ENCODE measurements at places on chromosomes 2 and 18.

DNA sequence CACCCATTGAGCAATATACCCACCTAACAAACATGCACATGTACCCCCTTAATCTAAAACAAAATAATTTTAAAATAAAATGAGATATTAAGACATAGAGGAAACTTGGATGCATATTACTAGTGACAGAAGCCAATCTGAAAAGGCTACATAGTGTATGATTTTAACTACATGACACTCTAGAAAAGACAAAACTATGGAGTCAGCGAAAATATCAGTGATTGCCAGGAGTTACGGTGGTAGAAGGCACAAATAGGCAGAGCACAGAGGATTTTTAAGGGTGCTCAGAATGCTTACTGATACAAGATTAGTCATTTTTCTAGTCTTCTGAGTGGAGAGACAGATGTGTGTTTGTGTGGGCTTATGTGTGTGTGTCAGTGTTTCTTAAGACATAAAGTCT is 656.6 kb downstream of the NR4A2 start:
- no peak for DNase-seq

GRCh38 chr2:236858661-236859060 is 227.0 kb upstream of the COPS8 start:
- DNase-seq = no peak

DNA sequence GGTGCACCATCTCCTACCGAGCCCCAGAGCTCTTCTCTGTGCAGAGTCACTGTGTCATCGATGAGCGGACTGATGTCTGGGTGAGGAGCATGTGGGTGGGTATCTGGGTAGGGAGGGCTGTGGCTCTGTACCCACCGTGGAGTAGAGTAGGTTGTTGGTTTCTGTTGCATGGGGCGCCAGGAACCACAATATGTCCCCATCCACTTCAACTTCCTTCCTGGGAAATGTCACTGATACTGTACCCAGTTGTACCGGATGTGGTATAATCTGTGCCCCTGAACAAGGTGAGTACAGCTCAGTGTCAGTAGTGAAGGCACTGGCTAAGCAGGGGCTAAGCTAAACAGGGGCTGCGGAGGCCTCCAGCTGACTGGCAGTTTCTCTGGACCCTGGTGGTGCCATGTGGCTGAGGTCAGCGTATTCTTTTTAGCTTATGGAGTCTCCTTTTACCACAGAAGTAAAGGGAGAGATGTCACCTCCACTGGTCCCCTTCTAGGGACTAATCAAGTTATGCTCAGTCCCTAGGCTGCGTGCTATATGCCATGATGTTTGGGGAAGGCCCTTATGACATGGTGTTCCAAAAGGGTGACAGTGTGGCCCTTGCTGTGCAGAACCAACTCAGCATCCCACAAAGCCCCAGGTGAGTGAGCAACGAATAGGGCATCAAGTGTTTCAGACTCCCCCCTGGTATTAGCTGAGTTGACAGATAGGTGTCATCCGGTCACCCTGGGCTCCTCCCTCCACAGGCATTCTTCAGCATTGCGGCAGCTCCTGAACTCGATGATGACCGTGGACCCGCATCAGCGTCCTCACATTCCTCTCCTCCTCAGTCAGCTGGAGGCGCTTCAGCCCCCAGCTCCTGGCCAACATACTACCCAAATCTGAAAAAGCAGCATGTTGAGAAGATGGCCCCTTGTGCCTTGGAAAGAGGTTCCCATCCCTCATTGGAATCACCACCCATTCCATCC is 2.7 kb downstream of the STK16 start:
- DNase-seq = no peak

DNA sequence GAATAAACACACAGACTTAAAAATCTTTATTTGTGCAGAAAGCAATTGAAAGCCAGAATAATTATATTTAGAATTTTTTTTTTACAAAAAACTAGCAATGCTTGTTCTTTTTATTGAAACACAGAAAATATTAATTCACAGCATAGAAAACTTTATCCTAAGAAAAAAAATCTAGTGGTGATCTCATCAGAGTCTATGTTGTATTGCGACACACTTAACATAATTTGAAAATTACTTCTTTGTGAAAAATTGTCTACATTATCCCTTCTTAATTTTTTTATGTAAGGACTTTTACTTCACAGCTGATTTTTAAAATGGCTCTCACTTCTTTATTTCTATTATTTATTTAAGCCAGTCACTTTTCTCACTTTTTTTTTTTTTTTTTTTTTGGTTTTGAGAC is 103.4 kb downstream of the LDLRAD4 start:
- no peak for DNase-seq

- no peak for DNase-seq
Observed at GRCh38 chr2:209523041-209523740, 99.3 kb downstream of the MAP2 start.

DNA sequence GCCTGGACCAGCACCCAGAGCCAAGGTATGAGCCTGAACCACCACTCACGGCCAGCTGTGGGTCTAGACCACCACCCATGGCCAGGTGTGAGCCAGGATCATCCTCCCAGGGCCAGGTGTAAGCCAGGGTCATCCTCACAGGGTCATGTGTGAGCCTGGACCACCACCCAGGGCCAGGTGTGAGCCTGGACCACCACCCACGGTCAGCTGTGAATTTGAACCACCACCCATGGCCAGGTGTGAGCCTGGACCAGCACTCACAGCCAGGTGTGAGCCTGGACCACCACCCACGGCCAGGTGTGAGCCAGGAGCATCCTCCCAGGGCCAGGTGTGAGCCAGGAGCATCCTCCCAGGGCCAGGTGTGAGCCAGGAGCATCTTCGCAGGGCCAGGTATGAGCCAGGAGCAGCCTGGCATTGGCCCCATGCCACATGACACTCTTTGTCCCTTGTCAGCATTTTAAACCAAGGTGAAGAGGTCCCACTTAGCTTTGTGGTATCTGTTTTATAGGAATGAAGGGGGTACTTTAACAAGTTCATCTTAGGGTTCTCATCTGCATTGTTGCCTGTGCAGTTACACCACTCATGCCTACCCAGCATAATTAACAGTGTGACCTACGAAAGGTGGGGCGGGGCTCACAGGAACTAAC is 71.2 kb downstream of the AGAP1 start:
- DNase-seq = no peak

DNA sequence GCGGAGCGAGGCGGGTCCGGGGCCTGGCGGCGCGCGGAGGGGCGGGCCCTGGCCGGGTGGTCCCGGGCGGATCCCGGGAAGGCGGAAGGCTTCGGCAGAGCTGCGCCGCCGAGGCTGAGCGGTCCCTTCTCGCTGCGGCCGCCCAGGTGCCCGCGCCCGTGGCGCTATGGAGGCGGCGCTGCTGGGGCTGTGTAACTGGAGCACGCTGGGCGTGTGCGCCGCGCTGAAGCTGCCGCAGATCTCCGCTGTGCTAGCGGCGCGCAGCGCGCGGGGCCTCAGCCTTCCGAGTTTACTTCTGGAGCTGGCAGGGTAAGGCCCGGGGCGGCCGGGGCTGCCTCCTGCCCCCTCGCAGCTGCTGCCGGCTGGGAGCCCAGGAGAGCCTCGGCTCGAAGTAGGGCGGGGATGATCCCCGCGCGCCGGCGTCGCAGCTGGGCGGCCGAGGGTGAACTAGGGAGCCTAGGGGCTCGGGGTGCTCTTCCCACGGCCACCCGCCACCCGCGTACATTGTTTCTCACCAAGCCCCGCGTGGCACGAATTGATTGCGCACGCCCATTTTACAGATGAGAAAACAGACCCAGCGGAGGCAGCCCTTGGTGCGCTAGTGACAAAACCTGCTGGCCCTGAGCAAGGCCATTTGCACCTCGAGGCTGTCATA is at the start of gene SLC66A3:
TSS of gene SLC66A3 (plus strand) at position 87 of the 655 bp plus-strand sequence. CDS start at position 167, 80 bp downstream.
- DNase-seq = no peak

DNA sequence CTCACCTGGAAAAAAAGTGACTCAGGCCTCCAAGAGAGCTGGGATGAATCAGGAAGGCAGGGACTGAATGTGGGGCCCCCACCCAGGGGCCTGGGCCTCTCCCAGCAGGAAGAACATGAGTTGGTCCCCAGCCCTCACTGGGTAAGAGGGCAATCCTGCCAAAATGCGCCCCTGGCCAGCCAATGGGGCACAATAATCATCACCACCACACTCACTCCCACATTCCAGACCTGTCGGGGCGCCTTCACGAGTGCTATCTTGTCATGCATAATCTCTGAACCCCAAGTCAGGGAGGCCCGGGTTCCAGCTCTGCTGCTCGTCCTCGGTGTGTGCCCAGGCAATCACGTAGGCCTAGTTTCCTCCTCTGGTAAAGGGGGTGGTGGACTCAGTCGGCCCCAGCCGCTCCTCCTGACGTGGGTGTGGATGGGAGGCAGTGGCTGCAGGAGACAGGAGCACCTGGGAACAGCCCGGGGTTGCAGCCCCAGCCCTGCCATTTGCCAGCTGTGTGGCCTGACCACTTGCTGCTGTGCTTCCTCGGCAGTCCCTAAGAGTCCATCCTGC is 115.1 kb downstream of the CYP26B1 start:
- no peak for DNase-seq

DNA sequence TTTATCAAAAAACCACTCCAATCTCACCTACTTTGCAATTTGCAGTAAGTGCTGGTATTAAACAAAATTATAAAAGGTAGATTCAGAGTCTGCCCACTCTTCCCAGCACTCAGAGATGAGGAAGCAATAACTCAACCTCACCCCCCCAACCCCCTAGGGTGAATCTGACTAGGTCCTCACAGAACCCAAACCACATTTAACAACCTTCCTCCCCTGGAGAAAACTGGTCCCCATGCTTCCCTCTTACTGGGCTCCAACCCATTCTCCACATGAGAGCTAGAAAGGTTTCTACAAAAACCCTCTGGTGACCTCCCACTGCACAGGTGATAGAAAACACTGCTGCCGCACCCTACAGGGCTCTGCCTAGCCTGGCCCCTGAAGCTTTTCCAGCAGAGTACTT is 40.5 kb upstream of the BMP10 start:
- no peak for DNase-seq

DNA sequence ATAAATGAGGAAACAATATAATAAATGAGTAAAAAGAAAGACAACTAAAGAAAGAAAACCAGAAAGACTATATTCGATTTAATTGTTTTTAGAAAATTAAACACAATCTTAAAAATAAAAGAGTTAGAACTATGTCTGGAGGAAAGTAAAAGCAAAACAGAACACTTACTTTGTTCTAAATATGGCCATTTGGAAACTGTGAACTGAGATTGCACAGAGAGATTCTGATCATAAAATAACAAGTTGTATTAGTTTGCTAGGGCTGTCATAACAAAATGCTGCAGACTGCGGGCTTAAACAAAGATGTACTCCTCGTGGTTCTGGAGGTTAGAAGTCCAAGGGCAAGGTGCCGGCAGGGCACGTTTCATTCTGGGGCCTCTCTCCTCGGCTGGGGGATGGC is 128.1 kb upstream of the AQP4 start:
- no peak for DNase-seq

DNA sequence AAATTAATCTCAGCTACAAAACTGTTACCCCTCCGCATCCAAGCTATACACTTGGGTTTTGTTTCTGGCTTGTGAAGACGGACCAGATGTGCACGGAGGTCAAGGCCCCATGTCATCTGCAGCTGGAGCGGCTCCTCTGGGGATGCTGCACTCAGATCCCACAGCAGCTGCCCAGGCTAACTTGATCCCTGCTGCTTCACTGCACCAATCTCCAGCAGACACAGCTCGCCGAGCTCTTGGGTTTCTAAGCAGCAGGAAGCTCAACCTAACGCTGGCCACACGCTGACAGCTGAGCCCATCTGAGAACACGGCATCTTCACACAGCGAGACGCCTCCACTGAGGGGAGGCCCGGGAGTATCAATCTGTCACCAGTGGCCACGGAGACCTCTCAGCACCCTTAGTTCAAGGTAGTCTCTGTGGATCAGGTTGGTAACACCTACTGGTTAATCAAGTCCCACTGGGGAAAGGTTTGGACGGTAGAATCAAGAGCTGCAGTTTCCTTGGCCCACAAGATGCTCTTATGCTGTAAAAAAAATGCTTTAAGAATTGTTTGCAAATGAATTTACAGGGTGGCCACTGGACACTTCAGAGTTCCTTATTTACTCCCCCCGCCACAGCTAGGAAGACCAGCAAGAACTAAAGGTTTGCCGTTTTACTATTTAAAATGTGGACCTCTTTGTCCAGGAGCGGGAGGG is 67.5 kb downstream of the EMILIN2 start:
- DNase-seq = no peak

DNA sequence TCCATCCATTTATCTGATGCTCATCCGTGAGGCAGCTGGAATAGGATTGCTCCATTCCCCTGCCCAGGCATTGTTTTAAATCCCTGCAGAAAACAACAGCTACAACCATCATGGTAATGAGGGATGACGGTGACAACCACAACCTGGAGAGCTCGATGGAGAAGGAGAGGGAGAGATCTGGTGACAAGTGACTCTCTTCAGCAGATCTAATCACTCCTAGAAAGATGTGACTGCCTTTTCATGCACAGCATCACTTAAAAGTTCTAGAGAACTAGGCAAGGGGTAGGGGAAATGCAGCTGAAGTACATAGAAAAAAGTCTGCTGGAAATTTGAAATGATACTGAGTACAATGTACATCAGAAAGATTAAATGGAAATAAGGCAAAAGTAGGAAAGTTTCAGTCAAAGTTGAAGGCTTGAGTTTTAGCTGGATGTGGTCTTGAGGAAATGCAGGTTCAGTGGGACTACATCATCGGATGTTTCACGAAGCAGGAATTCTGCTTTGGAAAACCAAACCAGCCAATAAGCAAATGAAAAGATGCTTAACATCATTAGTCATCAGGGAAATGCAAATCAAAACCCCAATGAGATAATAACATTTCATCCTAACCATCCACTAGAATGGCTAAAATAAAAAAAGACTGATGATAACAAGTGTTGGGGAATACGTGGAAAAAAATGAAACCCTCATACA is 6.8 kb upstream of the ARHGAP25 start:
- DNase-seq = no peak

DNA sequence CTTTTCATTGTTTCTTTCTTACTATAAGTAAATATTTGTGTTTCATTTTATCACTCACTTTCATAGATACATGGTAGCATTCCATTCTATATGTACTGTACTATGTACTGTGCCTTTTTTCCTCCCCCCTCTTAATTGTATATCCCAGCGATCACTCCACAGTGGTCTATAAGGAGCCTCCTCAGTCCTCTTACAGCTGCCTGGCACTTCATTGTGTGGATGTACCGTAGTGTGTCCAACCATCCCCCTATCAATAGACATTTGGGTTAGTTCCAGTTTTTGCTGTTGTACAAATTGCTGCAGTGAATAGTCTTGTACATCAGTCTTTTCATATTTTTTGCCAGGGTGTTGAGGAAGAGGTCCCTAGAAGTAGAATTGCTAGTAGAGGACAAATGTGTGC is 21.4 kb upstream of the DRC1 start:
- no peak for DNase-seq

DNA sequence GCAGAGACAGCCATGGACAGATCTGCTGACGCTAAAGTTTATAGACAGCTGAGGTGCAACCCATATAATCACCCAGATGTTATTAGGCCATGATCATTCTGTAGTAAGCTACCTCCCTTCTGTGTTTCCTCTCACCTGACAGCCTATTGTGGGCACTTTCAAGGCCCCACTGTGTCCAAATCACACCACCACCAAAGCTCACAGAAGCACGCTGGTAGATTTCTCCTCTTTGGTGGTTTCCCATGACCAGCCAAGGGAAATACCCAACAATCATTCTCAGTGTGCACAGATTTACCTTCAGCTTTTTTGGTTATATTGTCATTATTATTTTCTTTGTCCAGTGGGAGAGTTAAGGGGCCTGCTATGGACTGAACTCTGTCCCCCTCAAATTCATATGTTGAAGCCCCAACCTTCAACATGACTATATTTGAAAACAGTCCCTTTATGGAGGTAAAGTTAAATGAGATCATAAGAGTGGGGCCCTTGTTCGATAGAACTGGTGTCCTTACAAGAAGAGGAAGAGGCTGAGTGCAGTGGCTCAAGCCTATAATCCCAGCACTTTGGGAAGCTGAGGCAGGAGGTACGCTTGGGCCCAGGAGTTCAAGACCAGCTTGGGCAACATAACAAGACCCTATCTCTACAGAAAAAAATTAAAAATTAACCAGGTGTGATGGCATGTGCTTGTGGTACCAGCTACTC is 74.0 kb upstream of the MSH6 start:
- DNase-seq = no peak
